ENCODE measurements at places on chromosomes 7 and 10.

GRCh38 chr7:36312064-36312914 lies 77.4 kb upstream of the ANLN start:
- no peak for DNase-seq

DNA sequence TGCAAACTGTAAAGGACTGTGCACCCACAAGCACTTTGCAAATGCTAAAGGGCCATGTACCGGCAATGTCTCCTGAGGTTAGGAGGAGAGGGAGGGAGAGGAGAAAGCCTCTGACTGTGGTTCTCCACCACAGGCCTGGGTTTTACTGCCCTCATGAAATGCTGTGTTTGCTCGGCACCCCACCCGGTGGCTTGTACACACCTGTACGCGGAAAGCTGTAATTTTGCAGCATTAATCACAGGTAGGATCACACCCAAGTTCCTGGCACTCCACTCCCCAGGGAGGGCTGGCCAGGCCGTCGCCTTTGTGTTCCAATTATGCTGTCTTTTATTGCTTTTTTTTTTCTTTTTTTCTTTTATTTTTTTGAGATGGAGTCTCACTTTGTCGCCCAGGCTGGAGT lies 78.5 kb upstream of the MYL10 start:
- DNase-seq: no peak

- no peak for DNase-seq
Measured at GRCh38 chr10:69736886-69737641, 64.6 kb upstream of the COL13A1 start.

GRCh38 chr7:20172736-20173334 lies 44.3 kb downstream of the MACC1 start:
- no peak for DNase-seq

DNA sequence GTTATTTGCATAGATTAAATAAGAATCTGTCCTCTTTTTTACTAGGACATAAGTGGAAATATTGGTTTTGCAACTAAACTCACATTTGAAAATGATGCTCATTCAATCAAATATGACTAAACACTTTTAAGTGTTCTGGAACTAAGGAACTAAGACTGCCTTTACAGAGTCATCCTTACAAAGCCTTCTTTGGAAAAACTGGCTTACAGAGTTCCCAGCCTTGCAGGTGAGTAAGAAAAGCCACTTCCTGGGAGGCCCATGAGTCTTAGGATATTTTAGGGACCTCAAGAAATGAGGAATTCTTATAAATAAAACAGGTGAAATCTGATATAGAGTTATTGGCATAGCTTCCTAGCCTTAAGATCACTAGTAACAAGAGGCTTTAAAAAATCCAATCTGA lies 135.5 kb downstream of the ALOX5 start:
- DNase-seq: no peak

DNA sequence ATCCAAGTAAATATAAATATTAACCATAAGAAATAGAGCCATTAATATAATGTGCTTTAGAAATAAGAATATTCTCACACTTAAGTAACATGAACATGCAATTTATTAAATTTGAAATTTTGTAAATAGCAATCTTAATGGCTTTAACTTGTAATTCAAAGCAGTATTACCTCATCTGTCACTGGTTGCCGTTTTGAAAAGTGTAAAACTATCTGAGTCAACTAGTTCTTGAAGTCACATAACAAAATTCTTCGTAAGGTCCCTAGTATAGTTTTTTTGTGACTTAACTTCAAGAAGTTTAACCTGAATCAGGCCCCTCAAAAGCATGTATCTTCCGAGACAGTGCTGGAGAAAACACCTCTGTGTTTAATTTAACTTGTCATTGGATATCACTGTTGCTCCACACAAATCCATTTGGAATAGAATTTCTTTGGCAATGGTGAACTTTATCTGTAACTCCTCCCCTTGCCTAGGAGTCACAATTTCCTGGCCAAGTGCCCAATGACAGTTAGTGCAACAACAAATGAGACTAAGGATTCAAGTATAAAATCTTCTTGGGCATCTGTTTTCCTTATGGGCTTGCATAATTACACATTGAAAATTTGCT lies 47.1 kb downstream of the NT5C2 start:
- DNase-seq: no peak

DNA sequence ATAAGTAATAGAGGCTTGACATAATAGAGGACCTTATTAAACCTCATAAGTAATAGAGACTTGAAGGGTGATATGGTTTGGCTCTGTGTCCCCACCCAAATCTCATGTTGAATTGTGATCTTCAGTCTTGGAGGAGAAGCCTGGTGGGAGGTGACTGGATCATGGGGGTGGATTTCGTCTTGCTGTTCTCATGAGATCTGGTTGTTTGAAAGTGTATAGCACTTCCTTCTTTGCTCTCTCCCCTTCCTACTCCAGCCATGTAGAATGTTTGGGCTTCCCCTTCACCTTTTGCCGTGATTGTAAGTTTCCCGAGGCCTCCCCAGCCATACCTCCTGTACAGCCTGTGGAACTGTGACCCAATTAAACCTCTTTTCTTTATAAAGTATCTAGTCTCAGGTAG lies 8.6 kb downstream of the KIFBP start:
- DNase-seq: no peak

GRCh38 chr7:21851559-21851967 lies 94.1 kb downstream of the CDCA7L start:
- DNase-seq: no peak

DNA sequence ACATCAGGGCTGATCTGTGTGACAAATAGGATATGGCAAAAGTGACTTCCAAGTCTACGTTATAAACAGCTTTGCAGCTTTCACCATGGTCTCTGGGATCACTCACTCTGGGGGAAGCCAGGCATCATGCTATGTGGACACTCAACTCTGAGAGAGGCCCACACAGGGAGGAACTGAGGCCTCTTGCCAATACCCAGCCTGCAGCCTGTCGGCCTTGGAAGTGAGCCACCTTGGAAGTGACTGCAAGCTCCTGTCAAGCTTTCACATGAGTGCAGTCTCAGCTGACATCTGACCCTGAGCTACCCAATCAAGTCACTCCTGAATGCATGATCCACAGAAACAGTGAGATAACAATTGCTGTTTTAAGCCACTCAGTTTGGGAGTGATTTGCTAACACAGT lies 56.5 kb downstream of the MMRN2 start:
- no peak for DNase-seq

- no peak for DNase-seq
Measured at GRCh38 chr10:104809288-104810090, 168.4 kb downstream of the SORCS3 start.

GRCh38 chr7:140624392-140625191 lies 16.0 kb downstream of the DENND2A start:
- no peak for DNase-seq

GRCh38 chr10:75450644-75451640 lies 19.5 kb downstream of the LRMDA start:
- no peak for DNase-seq

DNA sequence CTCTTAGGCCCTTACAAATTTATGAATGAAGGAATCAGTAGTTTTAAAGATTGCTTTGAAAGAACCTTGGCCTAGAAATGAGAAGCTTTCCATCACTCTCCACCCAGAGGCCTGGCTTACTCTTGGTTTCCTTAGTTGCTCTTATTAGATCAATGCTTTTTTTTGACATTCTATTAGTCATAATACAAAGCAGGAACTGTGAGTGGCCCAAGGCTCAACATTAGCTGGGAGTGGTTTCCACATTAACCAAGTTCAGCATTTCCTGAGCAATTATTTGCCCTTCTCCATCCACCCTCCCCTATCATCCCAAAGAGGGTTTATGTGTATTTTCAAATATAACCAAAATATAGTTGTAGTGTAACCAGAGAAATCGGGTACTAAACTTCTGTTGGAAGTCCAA lies 103.4 kb upstream of the FAM204A start:
- DNase-seq: no peak

GRCh38 chr7:20964281-20964918 lies 177.7 kb upstream of the SP8 start:
- DNase-seq: no peak

GRCh38 chr7:157587805-157588560 lies 251.2 kb downstream of the DNAJB6 start:
- no peak for DNase-seq

GRCh38 chr10:44364566-44364965 lies 20.3 kb downstream of the CXCL12 start:
- DNase-seq: no peak

DNA sequence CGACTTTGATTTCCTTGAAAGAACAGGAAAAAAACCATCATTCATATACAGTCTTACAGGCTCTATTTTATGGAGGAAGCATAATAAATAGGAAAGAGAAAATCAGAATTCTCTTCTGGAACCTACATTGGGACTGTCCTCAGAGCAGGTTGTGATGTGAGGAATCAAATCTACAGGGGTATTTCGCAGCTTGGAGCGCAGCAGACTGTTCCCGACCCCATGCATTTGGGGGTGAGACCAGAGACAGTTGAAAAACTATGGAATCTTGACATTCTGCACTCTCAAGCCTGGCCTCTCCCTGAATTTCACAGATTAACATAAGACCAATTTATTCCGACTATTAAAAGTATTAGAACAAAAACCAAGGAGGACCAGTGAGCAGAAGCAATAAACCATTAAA lies 93.3 kb upstream of the PRSS58 start:
- no peak for DNase-seq

- no peak for DNase-seq
Measured at GRCh38 chr7:6107924-6108323, 76.7 kb downstream of the ANKRD61 start.

DNA sequence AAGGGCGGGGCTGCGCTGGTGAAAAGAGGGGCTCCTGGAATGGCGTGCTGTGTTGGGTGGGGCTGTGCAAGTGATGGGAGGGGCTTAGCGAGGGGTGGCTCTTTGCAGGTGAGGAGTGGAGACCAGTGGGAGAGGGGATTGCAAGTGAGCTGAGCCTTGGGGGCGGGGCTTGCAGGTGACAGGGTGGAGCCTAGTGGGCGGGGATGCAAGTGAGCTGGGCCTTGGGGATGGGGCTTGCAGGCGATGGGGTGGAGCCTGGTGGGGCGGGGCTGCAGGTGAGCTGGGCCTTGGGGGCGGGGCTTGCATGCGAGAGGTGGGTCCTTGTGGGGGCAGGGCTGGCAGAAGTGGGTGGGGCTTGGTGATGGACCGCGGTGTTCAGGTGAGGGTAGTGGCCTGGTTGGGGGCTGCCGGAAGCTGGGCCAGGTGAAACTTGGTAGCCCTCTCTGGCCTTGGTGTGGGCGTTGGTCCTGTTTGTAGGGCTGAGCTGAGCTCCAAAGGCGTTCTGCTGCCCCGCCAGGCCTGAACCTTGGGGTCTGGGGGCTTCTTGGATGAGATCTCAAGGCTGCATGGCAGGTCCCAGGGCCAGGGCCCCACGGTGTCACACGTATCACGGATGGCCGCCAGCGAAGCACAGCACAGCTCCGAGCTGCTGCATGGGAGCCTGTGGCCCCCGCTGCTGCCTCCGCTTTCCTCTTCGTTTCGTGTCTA lies 743 bp upstream of the PITRM1 start:
- no peak for DNase-seq

DNA sequence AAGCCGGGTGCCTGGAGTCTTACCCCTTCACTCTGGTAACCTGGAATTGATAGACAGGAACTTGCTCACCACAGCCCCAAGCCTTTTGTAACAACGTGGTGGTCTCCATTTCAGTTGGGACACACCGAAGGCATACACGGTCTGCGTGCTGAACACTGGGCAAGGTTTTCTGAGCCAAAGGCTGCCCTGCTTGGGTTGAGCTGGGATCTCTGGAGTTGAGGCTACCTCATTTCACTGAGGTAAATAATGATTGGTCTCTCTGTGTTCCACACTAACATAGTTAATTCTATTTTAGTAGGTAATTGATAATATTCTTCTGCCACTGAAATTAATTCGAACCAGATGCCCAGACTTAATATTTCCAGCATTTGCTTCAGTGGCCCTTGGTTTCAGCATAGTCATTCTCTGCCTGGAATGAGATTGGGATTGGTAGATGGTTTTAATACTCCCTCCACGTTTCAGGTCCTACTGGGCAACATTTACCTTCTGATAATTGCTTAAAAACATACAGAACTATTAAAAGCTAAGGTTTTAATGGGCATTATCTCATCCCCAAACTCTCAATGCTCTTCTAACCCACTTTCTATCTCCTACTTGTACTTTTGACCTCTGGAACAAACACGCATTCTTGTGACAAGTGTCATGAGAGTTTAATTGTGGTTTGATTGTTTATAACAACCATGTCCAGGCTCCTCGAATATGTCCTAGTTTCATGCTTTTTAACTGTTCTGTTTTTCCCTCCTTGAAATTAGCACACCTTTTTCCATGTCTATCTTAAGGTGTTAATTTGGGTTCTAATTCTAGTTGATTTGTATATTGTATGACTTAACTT lies 202.3 kb upstream of the KLF6 start:
- no peak for DNase-seq

GRCh38 chr7:139396323-139396951 lies 36.7 kb downstream of the LUC7L2 start:
- no peak for DNase-seq

- no peak for DNase-seq
Measured at GRCh38 chr10:112215342-112215774, 31.8 kb upstream of the GPAM start.

DNA sequence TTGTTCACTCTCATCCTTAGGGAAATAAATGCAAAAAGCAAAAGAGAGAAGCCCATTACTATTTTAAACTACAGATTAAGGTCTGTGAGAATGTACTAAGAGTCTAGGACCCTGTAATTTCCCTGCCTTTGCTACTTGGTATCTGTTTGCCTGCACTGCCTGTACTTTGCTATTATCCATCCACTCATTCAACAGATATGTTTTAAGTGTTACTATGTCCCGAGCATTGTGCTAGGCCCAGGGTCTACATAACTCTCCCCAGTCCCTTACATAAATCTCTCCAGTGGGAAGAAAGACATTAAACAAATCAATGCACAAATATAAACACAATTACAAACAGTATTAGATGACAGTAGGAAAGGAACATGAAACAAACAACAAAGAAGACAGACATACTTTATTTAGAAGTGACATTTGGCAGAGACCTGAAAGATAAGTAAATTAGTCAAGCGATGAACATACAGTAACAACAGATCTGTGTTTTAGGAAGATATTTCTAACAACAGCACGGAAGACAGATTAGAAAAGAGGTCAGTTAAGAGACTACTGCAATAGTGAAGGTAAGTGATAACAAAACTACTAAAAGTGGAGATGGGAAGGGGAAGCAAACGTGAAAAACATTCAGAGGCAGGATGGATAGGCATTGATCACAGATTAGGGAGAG lies 30.0 kb downstream of the ZNF800 start:
- DNase-seq: no peak

DNA sequence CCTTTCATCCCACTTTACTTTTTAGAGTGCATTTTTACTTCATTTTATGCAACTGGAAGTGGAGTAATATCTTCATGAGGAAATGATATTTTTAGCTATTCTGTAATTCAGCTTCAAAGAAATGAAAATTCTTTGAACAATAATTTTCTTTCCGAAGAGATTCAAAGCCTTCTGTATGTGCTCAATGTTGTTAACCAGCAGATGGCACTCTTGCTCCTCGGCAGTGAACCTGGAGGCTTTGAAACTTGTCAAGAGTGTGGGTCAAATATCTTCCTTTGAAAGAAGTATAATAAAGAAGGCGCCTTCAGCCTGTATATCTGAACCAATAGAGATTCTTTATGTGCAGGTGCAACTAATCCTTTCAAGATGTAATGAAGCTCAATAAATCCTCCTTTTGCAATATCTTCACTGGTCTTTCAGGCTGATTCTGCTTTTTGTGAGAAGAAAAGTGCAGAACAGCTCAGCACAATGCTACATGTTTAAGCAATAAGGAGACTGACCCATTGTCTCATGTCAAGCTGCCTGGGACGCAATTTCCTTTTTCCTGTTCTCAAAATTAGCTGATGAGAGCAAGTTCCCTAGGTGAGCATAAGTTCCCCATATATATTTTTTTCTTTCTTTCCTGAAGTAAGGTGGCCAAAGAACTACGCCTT lies 258.4 kb downstream of the SEMA3A start:
- peak; percentile 32 for DNase-seq
